Stimulated activated memory B cell treated with anti-CD40 and anti-IgM and Interleukin-4, amounts not matched to agents 10 μg/mL and 1 μg/mL and 100 μg/mL, for 72 hours (primary cell): ENCODE measurements at places on chromosomes 16 and 17.

GRCh38 chr16:2007081-2007836, 2.4 kb downstream of the ZNF598 start:
- no peak for ATAC-seq

- ATAC-seq = no peak
These were observed 3.4 kb downstream of the NDRG4 start for GRCh38 chr16:58503166-58503862.

- no peak for ATAC-seq
These were observed 30.0 kb upstream of the SKAP1 start for GRCh38 chr17:48460052-48460451.

- peak; percentile 20 for ATAC-seq
These were observed 17.4 kb downstream of the NGFR start for GRCh38 chr17:49512296-49513043.

GRCh38 chr17:16989230-16989952, 17.5 kb upstream of the TNFRSF13B start:
- peak; percentile 65 for ATAC-seq

DNA sequence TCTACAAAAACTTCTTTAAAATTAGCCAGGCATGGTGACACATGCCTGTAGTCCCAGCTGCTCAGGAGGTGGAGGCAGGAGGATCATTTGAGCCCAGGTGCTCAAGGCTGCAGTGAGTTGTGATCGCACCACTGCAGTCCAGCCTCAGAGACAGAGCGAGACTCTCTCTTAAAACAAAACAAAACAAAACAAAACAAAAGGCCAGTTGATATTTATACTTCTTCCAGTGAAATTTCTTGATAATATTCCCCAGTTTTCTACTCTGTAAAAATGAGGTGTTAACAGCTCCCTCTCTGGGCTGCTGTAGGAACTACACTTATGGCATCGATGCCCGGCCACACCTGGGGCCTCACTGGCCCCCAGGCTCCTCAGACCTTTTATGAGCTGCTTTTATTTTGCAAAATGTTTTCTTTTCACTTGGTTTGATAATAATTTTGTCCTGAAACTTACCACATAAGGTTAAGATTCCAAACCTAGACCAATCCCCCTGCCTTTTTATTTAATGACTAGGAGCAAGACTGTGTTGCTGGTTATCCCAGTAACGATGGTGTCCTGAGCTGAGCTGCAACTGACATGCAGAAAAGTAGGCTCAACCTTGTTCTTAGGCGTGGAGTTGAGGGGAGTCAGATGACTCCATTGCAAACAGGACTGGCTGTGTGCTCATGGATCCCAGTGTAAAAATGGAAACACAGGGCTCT, 17.6 kb downstream of the MAPK8IP3 start:
- ATAC-seq = peak; percentile 24

DNA sequence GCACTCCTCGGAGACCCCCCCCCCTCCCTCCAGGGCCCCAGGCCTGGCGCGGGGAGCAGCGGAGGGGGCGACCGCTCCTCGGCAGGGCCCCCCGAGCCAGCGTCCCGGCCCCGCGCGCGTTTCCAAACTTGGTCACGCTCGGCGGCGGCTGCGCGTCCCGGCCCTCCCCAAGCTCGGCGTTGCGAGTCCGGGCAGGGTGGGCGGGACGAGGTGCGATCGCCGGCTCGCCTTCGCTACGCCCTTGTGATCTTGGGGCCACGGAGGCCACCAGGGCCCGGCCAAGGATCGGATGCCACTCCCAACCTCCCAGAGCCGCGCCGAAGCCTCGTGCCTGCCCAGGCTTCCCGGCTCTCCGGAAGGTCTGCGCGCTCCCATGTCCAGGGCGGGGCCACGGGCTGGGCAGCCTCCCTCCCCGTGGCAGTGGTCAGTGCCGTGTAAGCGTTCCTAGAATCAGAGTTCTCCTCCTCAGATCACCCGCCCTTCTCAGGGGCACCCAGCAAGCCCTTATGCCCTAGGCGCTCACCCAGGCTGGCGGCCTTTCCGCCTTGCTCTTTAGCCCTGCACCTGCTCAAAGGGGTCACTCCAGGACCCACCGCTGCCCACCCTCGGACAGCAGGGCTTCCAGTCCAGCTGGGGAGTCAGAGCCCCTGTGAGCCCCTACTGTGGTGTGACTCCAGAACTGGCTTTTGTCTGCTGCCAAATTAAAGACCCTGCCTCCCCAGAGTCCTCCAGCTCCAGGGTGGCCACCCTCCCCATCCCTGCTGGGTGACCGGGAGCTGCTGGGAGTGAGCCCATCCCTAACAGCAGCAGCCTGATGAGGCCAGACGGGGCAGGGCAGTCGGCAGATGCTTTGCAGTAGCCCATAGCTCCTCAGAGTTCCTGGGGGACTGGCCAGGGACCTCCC, 12.2 kb upstream of the MRPS23 start:
- no peak for ATAC-seq

DNA sequence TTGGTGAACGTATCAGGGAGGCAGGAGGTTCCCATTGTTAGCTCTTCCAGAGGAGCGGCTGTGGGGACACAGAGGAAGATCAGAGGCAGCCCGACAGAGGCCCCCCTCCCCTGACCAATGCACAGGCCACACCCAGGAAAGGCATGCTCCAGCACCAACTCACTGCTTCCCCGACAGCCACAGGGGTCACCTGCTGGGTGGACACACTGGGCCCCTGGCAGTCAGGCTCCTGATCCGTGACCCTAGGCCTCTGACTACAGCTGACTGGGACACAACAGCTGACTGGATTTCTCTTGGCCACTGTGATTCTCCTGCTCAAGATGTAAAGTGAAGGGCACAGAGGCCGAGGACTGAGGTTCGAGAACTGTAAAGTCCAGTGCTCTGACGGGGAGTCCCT, 63.5 kb downstream of the IL21R start:
- ATAC-seq = no peak

DNA sequence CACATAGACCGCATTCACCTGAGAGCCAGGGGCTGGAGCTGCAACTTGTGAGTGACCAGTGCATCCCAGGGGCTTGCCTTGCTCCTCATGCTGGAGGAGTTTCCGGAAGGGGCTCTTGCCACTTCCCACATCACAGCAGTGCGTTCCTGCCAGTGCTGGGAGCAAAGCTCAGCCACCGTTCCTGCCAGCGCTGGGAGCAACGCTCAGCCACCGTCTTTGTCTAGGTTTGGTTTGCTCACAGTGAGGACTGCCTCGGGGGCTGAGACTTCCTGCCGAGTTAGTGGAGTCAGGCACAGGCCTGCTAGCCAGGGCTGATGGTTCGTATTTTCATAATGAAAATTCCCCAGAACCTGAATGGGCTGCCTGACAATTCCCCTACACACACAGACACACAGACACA, 5.4 kb upstream of the CHRNE start:
- ATAC-seq = no peak

GRCh38 chr17:57315061-57316015, 59.0 kb downstream of the MSI2 start:
- ATAC-seq = no peak

GRCh38 chr17:2023692-2024571, 1.2 kb downstream of the RTN4RL1 start:
- ATAC-seq = no peak

GRCh38 chr16:27759967-27760788, 210.2 kb downstream of the KATNIP start:
- peak; percentile 84 for ATAC-seq

DNA sequence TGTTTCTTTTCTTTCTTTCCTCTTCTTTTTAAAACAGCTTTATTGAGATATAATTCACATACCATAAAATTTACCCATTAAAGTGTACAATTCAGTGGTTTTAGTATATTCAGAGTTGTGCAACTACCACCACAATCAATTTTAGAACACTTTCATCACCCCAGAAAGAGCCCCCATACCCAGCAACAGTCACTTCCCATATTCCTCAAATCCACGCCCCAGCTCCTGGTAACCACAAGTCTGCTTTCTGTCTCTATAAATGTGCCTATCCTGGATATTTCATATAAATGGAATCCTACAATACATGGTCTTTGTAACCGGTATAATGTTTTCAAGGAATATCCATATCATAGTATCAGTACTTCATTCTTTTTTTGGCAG, 19.4 kb downstream of the RARA start:
- no peak for ATAC-seq

GRCh38 chr17:43671031-43671692, 9.4 kb upstream of the MEOX1 start:
- no peak for ATAC-seq

DNA sequence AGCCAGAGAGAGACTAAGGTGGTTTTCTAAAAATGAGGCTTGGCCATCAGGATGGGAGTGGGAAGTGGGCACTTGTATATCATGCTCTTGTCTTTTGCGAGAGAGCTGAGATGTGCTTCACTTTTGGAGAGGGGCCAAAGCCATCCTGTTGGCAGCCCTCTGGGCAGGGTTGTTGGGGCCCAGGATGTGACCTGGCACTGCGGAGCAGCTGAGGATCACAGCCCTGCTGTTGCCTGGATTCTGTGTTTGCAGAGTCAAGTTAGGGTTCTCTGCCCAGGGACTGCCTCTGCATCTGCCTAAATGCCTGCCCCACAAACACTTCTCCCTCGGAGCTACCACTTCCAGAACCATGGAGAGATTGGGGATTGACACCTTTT, 71.2 kb downstream of the PLD6 start:
- no peak for ATAC-seq

- ATAC-seq = peak; percentile 79
These were observed 9.4 kb downstream of the CYGB start for GRCh38 chr17:76528156-76528527.

DNA sequence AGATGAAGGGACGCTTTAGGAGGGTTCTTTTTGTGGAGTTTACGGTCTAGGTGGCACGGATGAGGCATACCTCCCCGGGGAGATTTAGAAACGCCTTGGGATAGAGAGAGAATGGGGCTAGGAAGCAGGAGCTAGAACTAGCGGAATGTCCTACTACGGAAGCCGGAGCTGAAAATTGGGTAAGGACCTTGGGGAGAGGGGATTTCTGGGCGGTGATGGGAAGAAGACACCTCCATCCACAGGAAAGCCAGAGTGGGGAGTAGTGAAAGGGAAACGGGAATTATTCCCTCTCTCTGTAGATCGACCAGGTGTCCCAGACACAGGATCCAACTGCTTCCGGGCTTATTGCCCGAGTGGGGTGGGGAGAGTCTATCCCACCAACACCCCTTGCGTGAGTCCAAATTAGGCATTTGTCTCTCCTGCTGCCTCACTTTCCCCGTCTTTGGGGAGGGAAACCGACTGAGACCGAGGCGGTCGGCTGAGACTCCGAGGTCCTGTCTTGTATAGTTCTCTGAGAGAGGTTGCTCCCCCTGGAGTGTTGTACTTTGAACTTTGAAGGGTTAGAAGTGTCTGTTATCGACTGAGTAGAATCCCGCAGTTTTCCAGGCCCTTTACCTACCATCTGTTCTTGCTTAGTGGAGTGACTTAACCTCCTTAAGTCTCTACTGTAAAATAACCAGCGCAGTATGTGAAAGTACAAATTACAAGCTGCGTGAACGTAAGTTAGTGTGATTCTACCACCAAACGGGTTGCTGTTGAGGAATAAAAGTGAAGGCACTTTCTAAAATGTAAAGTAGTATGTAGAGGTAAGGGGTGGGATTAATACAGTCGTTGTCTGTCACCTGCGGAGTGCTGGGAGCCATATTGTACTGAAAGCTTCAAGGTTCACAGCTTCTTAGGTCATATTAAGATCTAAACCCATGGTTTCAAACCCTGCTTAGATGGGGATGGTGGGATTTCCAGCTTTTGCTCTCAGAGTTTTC, 1.0 kb downstream of the RSPRY1 start:
- no peak for ATAC-seq

- ATAC-seq = no peak
These were observed 4.9 kb upstream of the PSMD7 start for GRCh38 chr16:74291577-74292208.

DNA sequence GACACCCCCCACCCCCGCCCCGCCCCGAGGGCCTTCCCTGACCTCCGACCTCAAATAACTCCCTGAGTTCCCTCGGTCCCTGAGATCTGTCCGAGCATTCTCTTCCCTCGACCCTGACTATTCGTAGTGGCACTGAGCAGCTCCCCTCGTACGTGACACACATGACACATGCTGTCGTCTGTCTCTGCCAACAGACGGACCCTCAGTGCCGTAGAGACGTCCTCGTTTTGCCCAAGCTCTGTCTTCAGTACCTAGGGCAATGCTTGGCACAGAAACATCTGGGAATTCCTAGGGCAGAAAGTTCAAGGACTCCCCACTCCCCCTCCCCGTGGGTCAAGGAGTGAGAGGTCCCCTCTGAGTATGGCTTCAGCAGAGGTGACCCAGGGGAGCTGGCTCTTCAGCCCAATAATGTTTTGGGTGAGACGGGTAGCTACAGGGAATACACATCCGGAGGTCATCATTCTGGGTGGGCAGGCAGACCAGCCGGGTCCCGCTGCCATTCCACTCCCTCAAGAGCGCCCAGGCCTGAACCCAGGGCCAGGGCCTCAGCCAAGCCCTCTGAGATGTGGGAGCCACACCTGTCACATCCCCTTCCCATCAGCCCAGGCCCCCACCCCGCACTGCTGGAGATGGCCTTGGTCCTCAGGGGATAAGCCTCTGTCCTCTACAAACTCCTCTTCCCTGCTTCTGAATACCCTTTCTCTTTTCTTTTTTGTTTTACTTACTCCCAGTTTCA, 671 bp upstream of the FADS6 start:
- no peak for ATAC-seq

GRCh38 chr17:4186357-4186881, 43.4 kb downstream of the CYB5D2 start:
- ATAC-seq = no peak

GRCh38 chr17:61806936-61807335, 56.4 kb downstream of the BRIP1 start:
- ATAC-seq = no peak

DNA sequence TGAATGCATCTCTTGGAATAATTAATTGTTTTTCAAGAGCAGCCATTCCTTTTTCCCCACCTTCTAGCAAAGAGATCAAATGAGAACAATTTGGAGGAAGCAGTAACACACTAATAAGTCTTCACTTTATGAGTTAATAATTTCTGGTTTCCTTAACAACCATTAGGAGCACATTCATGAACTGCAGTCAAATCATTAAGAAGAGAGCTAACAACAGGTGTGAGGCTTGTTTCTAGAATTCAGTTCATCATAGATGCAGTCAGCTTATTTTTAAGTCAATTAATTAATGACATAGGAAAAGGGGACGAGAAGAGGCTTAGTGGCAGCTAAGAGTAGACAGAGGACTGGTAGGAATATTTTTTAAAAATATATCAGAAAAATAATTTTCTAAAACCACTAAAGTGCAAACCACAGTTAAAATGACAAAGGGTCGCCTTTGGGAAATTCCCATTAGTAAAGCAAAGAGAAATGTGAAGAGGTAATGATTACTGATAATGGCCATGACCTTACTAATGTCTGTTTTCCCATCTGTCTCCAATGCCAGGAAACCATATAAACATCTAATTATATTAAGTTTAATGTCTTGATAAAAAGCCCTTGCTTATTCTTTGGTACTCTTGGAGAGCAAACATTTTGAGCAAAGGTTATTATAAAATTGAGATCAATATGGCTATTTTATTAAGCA, 184.2 kb downstream of the KCNJ2 start:
- ATAC-seq = no peak

DNA sequence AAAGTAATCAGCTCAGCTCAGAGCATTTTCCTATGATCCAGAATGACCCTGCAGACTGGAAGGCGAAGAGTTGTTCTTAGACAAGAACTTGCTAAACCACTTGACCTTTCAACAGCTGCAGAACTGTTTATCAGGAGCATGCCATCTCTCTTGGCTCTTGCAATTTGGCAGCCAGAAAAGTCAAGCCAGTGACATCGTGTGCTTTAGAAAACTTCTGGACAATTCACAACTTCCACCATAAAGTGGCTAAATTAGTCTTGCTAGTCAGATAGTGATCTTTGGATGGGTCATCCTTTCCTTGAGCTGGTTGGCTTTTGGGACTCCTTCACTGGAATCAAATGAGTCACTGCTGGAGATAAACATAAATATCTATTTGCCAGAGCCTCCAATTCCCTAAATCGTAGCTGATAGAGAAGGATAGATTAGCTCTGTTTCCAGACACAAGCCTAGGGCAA, 146.5 kb downstream of the MAP2K6 start:
- no peak for ATAC-seq
